ENCODE measurements at places on chromosomes 5 and 9.

GRCh38 chr5:60810438-60811085 lies 33.5 kb downstream of the ELOVL7 start:
- no peak for DNase-seq

DNA sequence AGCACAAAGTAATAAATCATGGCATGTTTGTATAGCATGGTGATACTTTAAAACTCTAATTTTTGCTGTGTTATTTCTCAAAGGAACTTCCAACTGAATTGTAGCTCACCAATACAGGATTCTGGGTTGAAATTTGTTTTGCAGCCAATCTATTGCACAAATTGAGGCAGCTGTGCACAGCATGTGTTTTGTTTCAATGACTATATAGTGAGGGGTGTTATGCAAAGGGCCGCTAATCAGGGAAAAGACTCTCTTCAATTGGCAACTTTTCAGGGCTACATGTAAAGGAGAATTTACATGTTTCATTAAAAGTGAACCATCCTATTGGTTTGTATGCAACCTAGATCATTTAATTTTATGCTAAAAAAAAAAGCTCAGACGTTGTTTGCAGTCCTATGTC lies 44.6 kb downstream of the PLPPR1 start:
- no peak for DNase-seq

- no peak for DNase-seq
These were observed 2.8 kb downstream of the FAM174A start for GRCh38 chr5:100537946-100538345.

- DNase-seq, result no peak
These were observed 82.7 kb downstream of the HSD17B3 start for GRCh38 chr9:96219026-96219899.

DNA sequence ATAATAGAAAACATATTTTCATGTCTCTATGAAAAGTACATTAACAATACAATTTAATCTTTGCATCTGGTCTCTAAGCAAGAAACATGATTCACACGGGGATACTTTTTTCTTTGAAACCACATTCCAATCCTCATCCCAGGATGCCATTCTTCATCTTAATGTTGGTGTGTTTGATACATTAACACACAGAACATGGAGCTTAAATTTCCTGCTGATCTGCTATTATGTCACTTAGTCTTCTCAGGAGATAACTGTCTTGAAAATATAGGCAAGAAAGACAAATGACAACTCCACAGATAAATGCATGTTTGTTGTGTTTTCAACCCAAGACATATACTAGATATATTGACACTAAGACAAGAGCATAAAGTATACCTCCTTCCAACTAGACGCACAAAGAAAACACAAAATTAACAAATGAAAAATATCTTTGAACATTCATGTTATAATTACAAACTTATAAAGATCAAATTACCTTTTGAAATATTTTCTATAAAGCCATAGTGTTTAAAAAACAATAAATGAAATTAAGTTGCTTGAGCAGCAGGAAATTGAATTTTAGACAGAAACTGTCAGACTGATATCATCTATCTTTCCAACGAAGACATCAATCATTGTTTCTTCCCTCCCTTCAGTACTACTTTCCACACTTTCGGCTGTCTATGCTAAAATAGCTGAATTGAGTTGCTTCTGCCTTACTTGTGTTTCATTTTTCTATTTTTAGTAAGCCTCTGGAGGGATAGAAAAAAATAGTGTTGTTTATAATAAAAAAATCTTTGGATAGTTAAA lies 1676.7 kb upstream of the CDH9 start:
- DNase-seq, result no peak

DNA sequence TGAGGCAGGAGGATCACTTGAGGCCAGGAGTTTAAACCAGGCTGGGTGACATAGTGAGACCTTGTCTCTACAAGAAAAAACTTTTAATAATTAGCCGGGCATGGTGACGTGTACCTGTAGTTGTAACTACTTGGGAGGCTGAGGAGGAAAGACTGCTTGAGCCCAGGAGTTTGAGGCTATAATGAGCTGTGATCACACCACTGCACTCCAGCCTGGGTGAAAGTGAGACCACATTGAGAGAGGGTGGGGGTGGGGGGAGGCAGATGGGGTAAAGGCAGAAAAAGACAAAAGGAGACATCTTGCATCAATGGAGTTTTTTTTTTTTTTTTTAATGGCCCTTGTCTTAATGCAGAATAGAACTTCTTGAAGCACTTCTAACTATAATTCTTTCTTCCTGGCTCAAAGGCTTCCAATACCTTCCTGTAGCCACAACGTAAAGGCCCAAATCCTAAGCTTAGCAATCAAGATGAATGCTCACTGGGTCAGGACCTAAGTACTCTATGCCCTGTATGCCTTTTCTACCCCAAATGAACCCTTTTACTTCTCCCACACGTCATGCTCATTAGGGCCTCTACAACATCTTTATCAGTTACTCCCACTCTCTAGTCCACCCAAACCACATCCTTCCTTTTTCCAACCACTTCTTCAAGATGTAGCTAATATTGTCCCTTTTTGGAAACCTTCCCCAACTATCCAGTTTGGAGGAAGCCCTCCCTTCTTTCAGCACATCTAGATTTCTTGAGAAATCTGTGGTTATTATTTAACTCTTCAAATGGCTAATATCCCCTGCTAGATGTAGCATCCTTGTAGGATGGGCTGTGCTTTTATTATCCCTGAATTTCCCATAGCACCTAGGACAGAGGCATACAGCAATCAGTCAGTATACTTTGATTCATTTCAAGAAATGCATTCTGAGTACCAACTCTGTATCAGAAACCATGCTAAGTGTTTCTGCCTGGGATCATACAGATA lies 40.8 kb downstream of the CSF2 start:
- no peak for DNase-seq

GRCh38 chr5:64766941-64767340 lies 1.6 kb downstream of the SREK1IP1 start:
- no peak for DNase-seq
